Stimulated activated CD4-positive, alpha-beta T cell treated with anti-CD3 and anti-CD28 coated beads, TNF-alpha, amount 100 ng/mL, for 4 hours (primary cell): ENCODE measurements at places on chromosomes 16 and 17.

GRCh38 chr17:64326420-64327054, 63.5 kb upstream of the TEX2 start:
- no peak for DNase-seq

- DNase-seq = no peak
Measured at GRCh38 chr17:30554839-30555751, 77.9 kb downstream of the GOSR1 start.

- DNase-seq = no peak
Measured at GRCh38 chr16:25676820-25677219, 14.9 kb upstream of the HS3ST4 start.

- no peak for DNase-seq
Measured at GRCh38 chr17:67376415-67376736, 705 bp upstream of the PITPNC1 start.

- DNase-seq = no peak
Measured at GRCh38 chr17:49334744-49335512, 27.1 kb downstream of the ZNF652 start.

- no peak for DNase-seq
Measured at GRCh38 chr16:88449267-88449561, 3.9 kb upstream of the ZFPM1 start.

DNA sequence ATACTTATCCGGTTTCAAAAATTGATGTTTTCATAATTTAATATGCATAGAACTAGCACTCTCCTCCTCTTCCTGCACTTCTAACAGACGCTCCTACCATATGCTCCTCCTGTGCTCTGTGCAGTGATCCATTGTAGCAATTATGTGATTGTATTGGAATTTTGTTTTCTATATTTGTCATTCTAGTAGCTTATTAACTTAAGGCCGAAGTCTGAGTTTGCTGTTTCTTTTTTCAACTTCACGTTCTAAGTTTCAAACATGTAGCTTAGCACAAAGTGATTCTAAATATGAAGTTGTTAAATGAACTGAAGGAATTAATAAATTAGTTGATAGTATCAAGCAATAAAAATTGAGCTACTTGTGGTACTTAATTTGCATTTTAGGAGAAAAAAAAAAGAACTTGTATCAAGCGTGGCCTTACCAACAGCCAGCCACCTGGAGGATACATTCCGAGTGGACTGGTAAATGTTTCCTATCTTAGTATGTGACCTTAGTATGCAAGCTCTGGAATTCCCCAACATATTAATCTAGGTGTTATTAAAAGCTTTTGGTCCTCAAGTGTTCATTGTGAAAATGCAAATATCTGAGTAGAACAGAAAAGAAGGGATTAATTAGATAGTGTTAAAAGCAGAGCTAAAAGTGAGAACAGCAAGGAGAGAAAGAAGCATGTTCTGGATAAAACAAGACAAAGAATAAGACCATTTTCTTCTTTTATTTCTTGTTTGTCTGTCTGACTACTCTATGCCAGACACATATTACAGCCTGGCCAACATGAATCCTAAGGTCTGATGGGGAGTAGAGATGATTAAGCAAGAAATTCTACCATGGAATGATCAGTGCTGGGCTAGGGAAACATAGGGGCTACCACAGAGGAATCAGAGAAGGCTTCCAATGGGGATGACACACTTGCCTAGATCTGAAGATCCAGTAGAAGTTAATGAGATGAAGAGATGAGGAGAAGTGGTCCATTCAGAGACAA, 290.4 kb upstream of the MON1B start:
- no peak for DNase-seq

GRCh38 chr16:64973171-64973570, 148.7 kb downstream of the CDH11 start:
- DNase-seq = no peak

DNA sequence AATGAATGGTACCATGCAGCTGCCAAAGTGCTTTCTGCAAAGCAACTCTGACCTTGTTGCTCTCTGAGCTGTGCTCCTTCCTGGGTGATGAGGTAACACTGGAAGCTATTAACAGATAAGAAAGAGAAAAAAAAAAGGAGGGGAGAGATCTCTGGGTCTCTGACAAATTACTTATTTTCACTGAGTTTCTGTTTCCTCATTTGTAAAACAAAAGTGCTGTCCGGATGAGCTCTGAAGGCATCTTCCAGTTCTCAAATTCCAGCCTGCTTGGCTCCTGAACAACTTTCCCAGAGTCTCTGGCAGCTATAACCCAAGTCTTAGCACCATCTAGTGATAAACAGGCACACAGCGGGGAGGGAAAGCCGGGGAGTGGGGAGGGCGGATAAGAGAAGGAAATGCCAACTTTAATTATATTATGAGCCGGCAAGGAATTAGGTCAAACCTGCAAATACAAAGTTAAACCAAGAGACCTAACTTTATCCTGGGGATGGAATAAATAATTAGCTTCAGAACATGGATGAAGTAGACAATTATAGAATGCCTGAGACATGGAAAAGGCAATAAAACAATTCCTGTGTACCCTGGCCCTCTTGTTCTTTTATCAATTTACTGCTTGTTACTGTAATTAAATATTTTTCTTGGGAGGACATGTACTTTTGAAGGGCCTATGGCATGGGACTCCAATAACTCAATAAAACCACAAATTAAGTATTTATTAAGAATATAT, 61.3 kb upstream of the KIFC3 start:
- no peak for DNase-seq
